Activated CD8-positive, alpha-beta T cell treated with anti-CD3 and anti-CD28 coated beads for 36 hours (primary cell): ENCODE measurements at places on chromosomes 4 and X.

- DNase-seq, result no peak
Observed at GRCh38 chr4:187065396-187065795, 341.7 kb upstream of the FAT1 start.

DNA sequence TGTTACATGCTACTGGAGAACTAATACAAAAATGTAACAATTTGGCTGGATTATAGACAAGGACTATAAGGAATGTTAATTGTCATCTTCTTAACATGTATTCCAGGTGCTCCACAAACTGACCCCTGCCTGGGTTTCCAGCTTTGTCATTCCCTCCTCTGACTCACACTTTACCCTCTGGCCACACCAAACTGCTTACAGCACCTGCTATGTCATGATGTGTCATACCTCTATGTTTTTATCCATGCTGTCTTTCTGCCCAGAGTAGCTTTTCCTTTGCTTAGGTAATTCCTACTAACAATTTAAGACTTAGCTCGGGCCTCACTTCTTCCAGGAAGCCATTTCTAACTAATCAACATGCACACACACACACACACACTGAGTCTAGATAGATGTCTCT, 14.0 kb upstream of the SHROOM4 start:
- no peak for DNase-seq

DNA sequence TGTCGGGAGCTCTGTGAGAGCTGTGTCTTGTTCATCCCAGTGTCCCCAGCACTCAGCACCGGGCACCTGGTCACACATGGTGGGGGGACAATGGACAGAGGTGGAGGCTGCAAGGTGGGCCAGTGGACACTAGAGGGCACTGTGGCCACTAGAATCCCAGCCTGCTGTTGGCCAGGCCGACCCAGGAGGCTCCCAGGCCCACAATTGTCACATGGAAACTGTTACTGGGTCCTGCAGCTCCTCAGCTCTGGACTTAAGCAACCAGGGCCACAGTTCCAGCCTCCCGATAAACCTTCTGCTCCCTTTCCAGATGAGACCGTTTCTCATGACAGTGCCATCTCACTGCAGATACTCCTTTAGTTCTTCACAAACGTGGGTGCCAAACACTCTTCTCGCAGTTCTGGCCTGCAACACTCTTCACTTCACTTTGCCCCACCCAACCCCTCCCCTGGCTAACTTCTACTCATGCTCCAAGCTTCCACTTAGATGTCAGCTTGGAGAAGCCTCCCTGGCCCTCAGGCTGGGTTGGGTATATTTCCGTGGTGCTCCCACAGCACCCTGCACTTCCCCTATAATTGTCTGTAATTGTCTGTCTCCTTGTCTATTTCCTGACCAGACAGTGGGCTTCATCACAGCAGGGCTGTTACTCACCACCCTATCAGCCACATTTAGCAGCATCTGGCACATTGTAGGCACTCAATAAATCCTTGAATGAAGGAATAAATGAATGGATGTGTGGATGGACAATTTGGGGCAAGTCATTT, 3.5 kb upstream of the IQSEC2 start:
- DNase-seq, result peak; percentile 61

GRCh38 chrX:42050345-42050744, 127.0 kb upstream of the CASK start:
- DNase-seq, result no peak

- DNase-seq, result no peak
Observed at GRCh38 chr4:23888421-23889319, 1.2 kb downstream of the PPARGC1A start.

DNA sequence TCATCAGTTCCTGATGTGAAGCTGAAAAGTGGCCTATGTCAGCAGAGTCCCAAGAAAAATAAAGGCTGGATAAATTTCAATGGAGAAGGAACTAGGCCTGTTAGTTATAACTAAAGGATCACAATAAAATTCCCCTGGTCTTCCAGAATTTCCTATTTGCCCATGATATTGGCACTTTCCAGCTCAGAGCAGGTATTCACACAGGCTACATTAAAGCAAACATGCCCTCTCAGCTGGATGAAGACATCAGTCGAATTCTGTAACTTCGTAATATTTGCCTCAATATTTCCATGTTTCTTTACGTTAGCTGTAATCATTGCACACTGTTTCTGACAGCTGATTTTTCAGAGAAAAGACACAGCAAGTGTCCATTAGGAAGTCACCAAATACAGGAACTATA, 9.5 kb downstream of the HPGD start:
- no peak for DNase-seq
